ENCODE measurements at places on chromosomes 1 and 21. TPM values are rescaled to one million over a fixed set of nuclear protein-coding genes. Genes with fewer than 3 reads are reported as not detected.
A peak's percentile ranks its signal among the peaks of the same experiment; 100 is the strongest.

The FCRL1 gene
- not detected for total RNA-seq

DNA sequence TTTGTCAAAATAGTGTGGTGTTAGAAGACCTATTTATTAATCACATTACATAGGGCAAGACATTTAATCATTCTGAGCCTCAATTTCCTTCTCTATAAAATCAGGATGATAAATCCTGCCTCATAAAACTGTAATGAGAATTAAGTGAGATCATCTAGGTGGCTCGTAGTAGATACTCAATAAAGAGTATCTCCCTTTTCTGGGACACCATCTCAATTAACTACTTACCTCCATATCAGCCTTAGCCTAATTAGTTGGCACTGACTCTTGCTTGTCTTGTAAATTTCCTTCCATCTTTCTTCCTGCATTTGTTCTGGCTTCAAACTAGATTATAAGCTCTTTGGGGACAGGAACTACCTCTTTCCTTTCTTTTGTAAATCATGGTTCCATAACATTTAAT, 102.6 kb upstream of the TNR start:
- no peak for DNase-seq

GRCh38 chr1:215872658-215873057, 305.6 kb downstream of the KCTD3 start:
- DNase-seq = no peak

GRCh38 chr1:38803647-38804046, 55.9 kb downstream of the RRAGC start:
- DNase-seq = no peak

The KLF17 gene
- not detected for total RNA-seq

The RIIAD1 gene
- not detected for total RNA-seq

DNA sequence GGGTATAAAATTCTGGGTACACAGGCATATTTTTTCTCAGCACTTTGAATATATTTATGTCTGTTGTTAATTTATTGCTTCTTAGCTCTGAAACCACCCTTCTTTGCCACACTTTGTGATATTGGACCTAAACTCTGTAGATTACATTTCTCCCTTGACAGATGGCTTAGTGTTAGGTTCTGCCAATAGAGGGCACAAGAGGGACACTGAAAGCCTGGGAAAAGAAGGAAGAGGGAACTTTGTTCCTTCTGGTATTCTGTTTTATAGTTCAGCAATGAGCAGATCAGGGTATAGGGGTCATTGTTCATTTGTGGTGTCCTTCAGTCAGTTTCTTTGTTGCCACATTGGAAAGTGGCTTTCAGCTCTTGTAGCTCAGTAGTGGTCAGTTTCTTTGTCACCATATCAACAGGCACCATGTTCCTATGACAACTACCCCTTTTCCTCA, 423.5 kb upstream of the PROX1 start:
- peak; percentile 58 for DNase-seq

DNA sequence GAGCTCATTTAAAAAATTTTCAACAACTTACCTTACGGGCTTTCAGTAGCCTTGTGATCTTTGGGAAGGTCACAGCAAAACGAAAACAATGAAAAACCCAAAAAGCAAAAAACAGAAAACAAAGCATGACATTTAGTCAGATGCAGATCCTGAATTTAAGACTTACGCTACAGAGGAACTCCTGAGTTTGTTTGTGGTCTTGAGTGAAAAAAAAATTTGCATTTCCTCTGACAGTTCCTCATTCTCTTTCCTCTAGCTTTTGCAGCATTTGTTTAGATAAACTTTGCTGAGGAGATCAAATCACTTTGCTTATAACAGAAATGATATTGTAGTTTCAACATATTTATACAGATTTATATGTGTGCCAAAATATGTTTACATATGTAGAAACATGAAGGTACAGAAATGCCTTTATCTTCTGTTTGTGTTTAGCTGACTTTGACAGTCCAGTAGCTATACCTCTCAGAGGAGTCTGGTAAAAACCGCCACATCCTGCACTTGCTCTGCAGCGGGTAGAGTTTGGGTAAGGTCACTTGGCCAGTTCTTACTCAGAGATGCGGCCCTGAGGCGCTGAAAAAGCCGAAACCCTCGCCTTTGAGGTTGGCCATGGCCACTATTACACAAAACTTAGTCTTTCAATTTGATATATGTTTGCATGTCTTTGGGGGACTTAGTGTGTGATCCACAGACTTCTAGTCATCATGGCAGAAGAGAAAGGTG, 142.5 kb downstream of the TNR start:
- DNase-seq = no peak

DNA sequence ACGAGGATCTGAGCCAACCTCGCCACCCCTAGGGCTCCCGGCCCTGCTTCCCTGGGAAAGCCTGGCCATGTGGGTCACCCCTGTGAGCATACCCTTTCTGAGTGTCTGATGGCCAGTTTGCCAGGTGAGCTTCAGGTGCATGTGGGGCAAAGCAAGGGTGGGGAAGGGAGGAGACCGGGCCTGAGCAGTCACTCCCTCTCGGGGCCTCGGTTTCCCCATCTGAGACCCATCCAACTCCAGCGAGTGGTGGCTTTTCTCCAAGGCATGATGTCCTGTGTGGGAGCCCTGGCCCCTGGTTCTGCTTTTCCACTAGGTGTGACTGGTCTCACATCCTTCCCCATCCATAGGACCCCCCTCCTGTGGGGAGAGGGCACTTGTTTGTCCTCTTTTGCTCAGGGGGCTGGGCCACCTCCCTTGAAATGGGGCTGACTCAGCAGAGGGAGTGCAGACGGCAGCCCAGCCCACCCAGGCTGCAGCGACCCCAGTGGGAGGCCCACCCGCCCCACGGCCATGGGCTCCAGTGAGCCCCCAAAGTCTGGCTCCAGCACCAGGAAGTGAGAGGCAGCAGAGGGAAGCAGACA, 1.7 kb upstream of the WNT9A start:
- no peak for DNase-seq

GRCh38 chr21:34197561-34197960, 124.2 kb downstream of the MRPS6 start:
- DNase-seq = no peak

DNA sequence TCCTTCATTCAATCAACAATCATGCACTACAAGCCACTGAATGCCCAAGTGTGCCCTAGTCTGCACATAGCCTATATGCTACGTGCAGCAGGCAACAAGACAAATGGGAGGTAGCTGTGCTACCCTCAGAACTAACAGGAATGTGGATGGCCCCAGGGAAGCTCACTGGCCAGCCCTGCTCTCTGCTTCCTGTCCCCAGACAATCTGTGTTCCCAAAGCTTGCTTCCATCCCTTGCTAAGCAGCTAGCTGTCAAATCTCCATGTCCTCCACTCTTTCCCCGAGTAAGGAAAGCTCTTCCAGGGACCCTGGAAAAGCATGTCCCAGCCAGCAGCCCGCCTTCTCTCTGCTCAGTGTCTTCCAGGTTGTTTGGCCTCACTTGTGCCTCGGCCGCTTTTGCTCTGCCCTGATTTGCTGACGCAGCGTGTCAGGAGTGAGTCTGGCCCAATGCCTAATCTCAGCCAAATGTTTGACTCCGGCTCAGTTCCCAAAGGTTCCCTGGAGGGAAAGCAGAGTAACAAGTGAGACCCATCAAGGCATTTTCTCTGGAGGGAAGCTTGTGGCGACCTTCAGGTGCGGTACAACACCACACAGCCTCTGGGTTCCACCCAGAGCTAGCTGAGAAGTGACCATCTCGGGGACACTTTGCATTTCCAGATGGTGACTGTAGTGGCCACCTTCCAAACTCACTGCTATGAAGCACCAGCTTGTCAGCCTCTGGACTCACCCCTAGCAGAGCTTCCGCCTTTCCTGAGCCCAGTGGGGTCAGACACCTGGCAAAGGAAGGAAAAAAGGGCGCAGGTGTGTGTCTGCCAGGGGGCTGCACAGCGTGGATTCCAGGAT, 243.4 kb downstream of the RHOU start:
- no peak for DNase-seq

The AGO1 gene
- 33.8 TPM for total RNA-seq

GRCh38 chr1:153217212-153217611, at the start of gene PRR9:
Gene PRR9, plus strand, starts transcription at chr1:153217584. Its CDS starts 561 bp downstream, at chr1:153218145.
- no peak for DNase-seq

GRCh38 chr1:180291004-180291403, 60.9 kb downstream of the LHX4 start:
- no peak for DNase-seq

- no peak for DNase-seq
These were observed 19.5 kb downstream of the C1orf174 start for GRCh38 chr1:3880429-3881192.

DNA sequence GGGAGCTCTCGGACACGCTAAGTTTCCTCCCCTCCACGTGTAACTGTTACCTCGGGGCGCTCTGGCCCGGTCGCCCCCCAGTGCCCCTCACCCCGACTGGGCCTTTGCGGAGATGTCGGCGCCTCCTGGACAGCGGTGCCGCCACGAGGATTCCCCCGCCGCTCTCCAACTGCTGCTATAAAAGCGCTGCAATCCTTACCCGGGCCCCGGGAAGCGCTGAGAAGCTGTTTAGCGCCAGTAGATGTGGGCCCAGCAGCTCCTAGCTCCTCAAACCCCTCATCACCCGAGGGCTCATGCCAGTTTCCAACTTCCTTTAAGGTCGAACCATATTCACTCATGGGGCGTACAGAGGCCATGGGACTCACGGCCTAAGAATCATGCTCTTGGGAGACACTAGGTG, 361 bp upstream of the LMX1A start:
- peak; percentile 69 for DNase-seq

The SAMD11 gene
- total RNA-seq = not detected

The TSPEAR gene
- not detected for total RNA-seq

DNA sequence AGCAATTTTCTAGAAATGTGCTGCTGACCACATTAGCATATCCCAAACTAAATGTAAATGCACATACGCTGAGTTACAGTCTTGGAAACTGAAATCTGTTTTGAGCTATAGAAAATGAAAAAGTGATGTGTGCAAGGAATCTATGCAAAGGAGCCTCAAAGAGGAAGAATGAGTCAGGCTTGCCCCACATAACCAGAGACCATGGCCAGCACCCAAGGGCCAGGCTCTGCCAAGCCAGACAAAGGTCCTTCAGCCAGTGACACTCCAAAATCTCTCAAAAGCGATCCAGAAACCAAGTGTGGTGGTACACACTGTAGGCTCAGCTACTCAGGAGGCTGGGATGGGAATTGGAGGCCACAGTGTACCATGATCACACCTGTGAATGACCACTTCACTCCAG, 195.2 kb downstream of the TOMM20 start:
- no peak for DNase-seq

GRCh38 chr1:25765923-25766589, 33.9 kb upstream of the SELENON start:
- DNase-seq = no peak

DNA sequence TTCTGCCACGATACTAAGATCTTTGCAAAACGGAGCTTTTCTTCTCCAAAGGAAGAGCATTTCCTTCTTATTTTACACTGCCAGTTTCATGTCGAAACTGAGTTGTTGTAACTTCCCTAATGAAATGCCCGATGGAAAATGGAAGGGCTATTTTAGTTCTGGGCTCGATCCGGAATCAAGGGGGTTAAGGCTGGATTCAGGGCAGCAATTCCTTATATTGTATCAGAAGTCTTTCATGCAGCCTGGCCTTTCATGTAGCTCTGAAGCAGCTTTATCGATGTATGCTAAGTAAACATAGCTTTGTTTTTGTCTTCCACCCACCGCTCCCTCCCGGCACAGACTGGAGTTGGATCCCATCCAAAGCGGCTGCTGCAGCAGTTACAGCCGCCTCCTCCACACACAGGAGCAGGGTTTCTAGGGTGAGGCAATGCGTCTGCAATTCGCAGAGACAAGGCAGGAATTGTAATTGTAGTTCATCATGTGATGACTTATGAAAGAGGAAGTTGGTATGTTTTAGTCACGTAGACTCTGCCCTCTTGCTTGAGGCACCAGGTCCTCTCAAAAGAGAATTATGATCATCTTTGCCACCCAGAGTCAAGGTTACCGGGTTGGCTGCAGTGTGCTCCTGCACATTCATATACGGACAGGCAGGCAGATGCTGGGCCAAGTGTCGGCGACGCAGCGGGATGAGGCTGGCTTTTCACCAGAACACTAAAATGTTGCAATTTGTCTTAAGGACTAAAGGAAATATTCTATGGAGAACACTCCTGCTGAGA, 2.6 kb upstream of the IRF2BP2 start:
- DNase-seq = peak; percentile 45

DNA sequence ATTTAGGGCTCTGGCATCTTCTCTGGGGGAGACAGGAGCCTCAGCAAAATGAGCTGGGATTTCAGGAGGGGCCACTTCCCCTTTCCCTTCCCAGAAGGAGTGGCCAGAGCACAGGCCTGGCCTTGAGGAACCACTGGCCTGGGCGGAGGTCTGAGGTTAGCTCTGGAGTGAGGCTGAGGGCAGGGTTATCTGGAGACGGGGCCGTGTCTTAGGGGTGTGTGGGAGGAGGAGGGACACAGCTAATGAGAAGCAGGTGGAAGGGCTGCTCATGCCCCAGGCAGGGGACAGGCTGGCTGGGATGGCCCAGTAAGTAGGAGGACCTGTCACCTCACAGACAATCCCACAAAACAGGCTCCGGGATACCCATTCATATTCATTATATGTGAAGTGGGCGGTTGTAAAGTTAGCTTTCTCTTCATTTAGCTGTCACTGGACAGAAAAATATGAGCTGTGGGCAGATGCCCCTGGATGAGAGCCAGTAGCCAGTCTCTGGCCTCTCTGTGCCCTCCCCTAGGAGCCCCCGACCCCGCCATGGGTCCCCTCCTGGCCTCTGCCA, 12.4 kb downstream of the ALX3 start:
- DNase-seq = no peak

The CTXND2 gene
- total RNA-seq = not detected

- peak; percentile 75 for DNase-seq
These were observed 26.2 kb upstream of the EPHA2 start for GRCh38 chr1:16181887-16182719.

GRCh38 chr1:94862718-94863117, 42.6 kb downstream of the SLC44A3 start:
- no peak for DNase-seq

DNA sequence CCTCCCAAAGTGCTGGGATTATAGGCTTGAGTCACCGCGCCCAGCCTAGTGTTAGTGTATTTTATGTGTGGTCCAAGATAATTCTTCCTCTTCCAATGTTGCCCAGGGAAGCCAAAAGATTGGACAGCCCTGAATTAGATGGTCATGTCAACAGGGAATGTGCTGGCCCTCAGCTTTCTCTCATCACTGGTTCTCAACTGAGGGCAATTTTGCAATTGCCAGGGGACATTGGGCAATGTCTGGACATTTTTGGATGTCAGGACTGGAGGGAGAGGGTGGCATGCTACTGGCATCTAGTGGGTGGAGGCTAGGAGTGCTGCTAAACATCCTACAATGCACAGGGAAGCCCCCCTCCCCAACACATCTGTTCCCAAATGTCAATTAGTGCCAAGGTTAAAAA, 95.0 kb downstream of the LAMC2 start:
- peak; percentile 21 for DNase-seq

The UMODL1 gene
- total RNA-seq = 0.09 TPM

- DNase-seq = no peak
These were observed 836 bp upstream of the GBP4 start for GRCh38 chr1:89199525-89200031.

- no peak for DNase-seq
These were observed 143.9 kb downstream of the CLIC6 start for GRCh38 chr21:34812504-34813265.
